ENCODE measurements at places on chromosomes 1 and 21. TPM values are rescaled to one million over a fixed set of nuclear protein-coding genes. Genes with fewer than 3 reads are reported as not detected.

Gene NTNG1
- not detected for polyA plus RNA-seq

Gene AMY1A
- polyA plus RNA-seq = not detected

Gene KCNH1
- 2.3 TPM for polyA plus RNA-seq

Gene H6PD
- polyA plus RNA-seq = 4.6 TPM

Gene ACBD6
- 92.4 TPM for polyA plus RNA-seq

Gene DARS2
- polyA plus RNA-seq = 4.5 TPM

All from neural cell (in vitro differentiated cells).